ENCODE measurements at places on chromosomes 4 and X.

DNA sequence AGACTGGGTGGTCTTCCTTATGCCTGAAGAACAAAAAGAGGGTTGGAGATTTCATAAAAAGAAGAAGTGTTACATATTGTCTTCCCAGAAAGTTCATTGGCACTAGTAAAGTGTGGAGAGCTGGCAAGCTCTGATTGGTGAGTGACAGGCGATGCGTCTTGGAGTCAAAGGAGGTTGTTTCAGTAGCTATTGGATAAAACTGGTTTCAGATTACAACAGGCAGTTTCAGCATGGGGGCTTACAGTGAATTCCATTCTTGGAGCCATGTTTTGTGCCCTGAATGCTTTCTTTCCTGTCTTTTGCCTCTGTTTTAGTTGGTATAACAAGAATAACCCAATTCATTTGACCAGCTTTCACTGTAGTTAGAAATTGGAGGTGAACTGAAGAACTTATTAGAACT, 750.5 kb downstream of the ADGRL3 start:
- DNase-seq: no peak

DNA sequence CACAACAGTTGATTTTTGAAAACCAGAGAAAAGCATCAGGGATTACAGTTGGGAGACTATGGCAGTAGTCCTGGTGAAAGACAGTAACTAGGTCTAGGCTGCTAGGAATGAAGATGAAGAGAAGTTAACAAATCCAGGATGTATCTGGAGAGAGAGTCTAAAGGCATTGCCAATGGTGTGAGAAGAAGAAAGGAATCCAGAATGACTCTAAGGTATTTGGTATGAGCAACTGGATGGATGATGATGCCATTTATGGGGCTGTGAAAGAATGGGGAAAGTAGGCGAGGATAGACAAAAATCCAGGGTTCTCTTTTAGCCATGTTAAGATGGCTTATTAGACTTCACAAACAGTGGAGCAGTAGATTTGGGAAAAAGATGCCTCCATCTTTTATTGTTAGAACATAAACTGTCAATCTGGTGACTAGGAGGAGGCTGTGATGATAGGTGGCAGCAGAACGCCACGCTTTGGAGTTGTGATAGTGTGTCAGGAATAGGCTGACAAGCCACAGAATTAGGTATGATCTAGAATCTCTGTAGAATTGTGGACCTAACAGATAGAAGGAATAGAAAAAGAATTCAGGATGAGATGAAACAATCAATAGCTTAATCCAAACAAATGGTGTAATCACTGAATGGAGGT, 27.3 kb upstream of the JADE1 start:
- no peak for DNase-seq

- DNase-seq: no peak
These were observed 9.8 kb downstream of the ZBTB33 start for GRCh38 chrX:120260369-120260768.

DNA sequence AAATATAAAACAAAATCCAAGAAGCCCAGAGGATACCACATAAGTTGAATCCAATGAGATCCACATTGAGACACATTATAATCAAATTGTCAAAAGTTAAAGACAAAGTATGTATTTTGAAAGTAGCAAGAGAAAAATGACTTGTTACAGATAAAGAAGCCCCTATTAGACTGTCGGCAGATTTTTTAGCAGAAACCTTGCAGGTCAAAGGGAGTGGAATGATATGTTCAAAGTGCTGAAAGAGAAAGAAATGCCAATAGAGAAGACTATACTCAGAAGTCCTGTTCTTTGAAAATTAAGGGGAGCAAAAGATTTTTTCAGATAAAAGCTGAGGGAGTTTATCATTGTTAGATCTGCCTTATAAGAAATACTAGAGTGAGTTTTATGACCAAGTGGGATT, 148.9 kb upstream of the EPHA5 start:
- DNase-seq: no peak

- no peak for DNase-seq
These were observed 49.8 kb upstream of the KLF3 start for GRCh38 chr4:38614231-38614630.

- DNase-seq: no peak
These were observed 892 bp downstream of the IL1RAPL2 start for GRCh38 chrX:104566681-104567501.

GRCh38 chrX:78333521-78333920, 6.1 kb upstream of the CYSLTR1 start:
- no peak for DNase-seq

DNA sequence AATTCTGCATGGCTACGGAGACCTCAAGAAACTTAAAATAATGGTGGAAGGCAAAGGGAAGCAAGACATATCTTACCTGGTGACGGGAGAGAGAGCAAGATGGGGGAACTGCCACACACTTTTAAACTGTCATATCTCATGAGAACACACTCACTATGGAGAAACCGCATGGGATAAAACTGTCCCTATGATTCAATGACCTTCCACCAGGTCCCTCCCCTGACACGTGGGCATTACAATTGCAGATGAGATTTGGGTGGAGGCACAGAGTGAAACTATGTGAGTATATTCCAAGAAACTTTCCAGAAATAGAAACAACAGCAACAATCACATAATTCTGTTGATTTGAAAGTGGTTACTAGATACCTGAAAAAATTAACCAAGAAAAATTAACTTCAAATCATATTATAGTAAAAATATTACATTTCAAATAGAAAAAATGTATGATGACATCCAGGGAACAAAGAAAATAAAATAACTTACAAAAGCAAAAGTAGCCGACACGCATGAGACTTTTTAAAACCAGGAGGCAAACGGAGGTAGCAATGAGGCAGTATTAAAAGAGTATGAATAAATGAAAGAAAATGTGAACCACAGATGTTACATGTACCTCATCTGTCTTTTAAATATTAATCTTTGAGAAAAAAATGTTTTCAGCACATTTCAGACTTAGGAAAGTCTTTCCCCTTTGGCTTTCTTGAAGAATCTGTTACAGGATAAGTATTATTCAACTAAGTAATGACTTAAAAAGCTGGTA, 879.5 kb downstream of the TECRL start:
- no peak for DNase-seq

GRCh38 chr4:56575820-56576429, 70.3 kb downstream of the ARL9 start:
- no peak for DNase-seq

DNA sequence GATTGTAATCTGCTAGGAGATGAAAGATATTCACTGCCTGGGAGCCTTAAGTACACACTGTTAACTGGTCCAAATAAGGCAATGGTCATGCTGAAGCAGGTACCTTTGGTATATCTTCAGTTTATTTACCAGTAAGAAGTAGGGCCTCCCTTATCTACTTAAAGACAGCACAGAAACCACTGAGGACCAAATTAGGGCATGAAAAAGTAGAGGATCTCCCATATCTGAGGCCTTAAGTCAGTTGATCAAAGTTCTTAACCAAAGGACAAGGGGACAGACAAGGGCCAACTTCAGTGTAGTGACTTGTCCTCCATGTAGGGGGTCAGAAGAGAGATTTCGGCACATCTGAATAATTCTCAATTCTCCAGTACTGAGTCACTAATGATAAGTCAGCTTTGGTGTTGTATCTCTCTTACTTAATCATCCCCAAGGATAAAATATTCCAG, 59.1 kb downstream of the AMELX start:
- DNase-seq: no peak

GRCh38 chrX:11702420-11702819, 36.7 kb upstream of the ARHGAP6 start:
- no peak for DNase-seq

DNA sequence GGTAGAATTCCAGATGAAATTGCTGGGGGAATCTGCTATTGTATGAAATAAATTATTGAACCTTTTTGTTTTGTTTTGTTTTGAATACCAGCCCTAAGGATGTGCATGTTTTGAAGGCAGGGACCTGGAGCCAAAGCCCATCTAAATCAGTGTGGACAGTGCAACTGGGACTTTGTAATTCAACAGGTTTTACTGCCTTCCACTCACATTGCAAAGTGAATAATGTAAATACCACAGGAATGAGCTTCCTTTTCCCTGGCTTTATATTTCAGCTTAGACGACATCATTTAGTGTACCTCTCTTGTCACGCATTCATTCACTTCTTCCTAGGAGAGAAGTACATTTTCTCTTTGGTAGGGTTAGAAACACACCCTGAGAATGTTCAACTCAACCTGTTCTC, 795.0 kb downstream of the CENPC start:
- no peak for DNase-seq

DNA sequence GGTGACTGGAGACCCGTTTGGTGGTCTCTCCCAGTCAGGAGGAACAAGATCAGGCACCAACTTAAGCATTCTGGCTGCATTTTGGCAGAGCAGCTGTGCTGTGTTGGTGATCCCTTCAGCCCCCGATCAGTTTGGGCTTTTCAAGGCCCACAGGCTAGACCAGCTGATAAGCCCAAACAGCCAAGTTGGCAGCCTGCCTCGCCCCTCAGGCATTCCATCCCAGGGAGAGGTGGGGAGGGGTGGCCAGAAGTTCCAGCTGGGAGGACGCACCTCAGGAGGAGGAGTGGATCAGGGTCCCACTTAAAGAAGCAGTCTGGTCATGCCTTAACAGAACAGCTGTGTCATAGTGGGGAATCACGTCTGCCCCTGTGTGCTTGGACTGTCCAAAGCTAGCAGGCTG, 105.8 kb downstream of the CHIC1 start:
- no peak for DNase-seq

- DNase-seq: no peak
These were observed 99.0 kb upstream of the OTUD4 start for GRCh38 chr4:145279122-145279960.

GRCh38 chr4:8540586-8540985, 39.6 kb upstream of the GPR78 start:
- no peak for DNase-seq

- DNase-seq: no peak
These were observed 25.0 kb downstream of the MEPE start for GRCh38 chr4:87857789-87858188.

All from stimulated activated CD4-positive, alpha-beta T cell treated with anti-CD3 and anti-CD28 coated beads, Interleukin-1b, Interleukin-23, amount 100 ng/mL, for 24 hours (primary cell).